ENCODE measurements at places on chromosomes 3 and 15.

GRCh38 chr15:44064706-44065105 lies 130.4 kb downstream of the FRMD5 start:
- DNase-seq: no peak

DNA sequence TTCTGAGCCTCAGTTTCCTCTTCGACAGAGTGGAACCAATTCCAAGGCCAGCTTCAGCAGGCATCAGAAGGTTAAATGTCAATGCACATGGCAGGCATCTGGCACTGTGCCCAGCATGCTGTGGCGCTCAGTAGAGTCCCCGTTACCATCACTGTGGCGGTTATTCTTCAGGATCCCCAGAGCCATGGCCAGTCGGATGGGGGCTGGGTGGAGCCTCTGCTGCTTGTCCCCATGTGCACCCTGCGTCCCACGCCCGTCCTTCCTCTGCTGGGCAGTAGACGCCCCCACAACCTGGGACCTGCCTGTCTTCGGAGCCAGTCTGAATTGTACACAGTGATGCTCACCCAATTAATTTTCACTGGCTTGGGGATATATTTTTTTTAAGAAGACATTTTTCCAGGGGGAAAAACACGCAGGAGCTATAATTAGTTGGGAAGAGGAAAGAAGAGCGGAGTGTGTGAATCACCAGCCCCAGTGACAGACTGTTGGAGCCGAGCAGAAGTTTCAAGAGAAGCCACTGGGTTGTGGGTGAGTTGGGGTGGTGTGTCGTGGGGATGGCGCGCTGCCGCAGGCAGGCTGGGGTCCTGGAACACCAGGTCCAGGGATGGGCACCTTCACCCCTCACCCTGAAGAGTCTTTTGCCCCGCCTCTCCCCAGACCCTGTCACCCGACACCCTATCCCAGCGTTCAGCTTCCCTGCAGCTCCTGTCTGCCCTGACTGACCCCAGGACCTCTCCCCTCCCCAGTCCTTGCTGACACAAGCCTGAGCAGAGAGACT lies 26.8 kb upstream of the RPL29 start:
- no peak for DNase-seq

- DNase-seq: no peak
Observed at GRCh38 chr15:79635149-79635771, 203.1 kb downstream of the MINAR1 start.

DNA sequence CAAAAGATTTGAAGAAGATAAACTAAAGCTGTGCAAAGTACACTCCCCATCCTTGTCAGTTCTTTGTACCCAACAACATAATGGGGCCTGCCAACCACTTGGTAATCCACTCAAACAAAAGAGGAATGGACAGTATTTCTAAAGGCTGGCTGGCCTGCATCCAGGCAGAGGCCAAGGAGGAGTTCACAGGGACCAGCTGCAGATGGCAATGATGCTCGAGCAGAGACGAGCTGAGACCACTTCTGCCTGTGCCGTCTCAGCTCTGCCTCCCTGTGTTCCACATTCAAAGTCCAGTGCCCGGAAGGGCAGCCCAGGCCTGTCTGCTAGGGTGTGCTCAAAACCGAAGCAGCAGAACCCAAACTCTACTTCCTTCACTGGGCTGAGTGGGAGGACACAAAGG lies 14.3 kb downstream of the CXCR6 start:
- no peak for DNase-seq

- DNase-seq: no peak
Observed at GRCh38 chr3:125078951-125079674, 23.3 kb upstream of the HEG1 start.

- DNase-seq: peak; percentile 25
Observed at GRCh38 chr3:149224736-149225594, 3.3 kb upstream of the CP start.

- no peak for DNase-seq
Observed at GRCh38 chr3:172465281-172465680, 17.0 kb upstream of the GHSR start.

- peak; percentile 95 for DNase-seq
Observed at GRCh38 chr3:194671900-194672808, at the start of gene LSG1. Gene LSG1, minus strand, starts transcription at chr3:194672191. Its CDS starts 29 bp downstream, at chr3:194672162.

DNA sequence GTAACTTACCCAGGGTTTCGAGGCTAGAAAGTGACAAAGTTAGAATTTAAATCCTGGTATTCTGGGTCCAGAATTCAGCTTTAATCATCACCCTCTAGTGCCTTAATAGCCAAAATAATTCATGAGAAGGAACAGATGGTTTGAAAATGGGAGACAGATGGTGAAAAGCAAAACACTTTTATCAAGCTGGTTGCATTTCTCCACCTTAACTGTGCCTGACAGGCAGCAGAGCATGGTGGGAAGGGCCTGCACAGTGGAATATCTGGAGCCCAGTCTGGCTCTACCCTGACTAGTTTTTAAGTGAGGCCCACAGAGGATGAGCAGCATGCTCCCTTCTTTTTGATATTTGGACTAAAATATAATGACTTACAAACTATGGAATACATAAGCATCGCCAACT lies 35.6 kb upstream of the RASGRP1 start:
- DNase-seq: no peak

DNA sequence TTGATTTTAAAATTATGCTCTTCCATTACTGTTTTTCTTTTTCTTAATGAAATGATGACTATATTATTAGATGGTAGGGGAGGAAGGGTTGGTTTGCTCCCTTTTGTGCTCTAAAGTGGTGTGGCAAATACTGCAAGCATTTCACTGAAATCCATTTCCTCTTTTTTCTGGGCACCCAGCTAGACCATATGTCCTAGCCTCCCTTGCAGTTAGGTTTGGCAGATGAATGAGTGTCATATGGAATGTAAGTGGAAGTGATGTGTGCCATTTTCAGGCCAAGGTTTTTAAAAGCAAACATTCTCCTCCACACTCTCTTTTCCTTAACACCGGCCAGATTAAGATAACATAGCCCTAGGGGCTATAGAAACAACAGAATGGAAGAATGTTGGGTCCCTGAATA lies 363.0 kb downstream of the FGF12 start:
- DNase-seq: no peak

- no peak for DNase-seq
Observed at GRCh38 chr3:39133822-39134221, 19.6 kb downstream of the CSRNP1 start.

DNA sequence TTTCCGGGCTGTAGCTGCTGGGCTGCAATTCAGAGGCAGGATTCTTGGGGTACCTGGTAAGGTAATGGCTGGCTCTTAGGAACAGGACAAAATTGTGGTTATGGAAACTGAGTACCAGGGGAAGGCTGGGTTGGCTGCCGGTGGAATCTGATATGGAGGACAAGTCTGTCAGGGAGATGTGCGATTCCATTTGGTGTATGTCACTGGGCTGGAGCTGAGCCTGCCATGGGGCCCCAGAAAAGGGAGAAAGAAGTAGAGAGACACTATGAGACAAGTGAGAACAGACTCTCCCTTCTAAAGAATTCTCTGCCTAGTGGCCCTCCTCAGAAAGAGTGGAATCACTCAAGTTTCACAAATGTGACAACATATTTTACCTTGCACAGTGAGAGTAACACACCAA lies 368.2 kb upstream of the ROPN1 start:
- no peak for DNase-seq

DNA sequence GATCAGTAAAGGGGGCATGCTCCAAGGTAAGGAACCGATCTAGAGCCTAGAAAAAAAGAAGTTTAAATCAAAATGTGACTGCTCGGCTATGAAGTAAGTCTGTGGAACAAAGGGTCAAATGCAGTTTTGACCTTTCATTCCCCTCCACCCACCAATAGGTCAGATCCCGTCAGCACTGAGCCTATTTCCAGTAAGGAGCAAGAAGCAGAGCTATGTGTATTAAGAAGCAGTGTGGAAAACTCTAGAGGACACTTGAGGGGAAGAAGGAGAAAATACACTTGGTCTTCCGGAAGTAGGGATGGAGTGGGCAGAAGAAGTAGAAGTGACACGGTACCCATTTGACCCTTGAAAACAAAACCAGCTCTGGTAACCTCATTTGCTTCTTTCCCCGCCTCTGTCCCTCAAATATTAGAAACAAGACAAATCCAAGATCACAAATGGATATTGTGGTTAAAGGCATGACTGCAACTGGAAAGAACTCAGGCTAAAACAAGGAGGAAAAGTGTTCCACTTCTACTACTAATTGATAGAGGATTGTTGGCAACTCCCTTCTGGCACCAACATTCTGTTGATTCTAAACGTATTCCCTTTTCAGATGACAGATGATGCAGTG lies 888.3 kb upstream of the NR2F2 start:
- no peak for DNase-seq
